ENCODE measurements at places on chromosomes 2 and 18.

DNA sequence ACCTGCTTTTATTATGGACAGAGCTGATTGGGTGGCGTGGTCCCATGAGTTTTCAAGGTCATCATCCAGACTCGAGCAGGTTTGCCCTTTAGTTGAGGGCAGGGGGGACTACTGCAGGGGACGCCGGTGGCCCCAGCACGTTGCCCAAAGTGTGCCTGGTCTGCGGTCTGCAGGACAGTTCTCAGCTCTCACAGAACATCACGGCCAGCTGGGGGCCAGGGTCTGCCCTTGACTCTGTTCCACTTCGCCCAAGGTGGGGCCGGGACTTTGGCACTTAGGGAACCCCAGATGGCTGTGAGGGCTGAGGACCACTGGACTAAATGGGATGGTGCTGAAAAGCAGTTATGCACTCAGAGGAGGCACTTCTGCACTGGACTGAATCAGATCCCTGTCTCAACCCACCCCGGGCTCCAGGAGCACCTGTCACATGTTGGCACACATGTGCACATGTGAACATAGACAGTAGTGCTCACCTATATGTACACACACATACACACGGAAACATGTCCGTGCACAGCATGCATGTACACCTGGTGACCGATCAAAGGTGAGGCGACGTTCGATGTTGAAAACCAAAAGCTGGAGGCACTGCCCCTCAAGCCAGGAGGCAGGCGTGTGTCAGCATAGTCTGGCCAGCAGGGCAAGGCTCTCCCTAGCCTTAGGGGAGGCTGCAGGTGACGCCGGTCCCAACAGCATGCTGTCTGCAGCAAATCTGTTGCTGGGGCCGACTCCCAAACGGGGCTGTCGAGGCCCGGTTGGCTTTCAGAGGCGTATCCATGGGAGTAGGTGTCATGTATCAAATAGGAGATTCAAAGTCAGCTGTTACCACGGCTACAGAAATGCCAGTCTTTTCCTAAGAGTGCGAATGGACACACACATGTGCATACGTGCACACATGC is 10.2 kb downstream of the ANO7 start:
- no peak for DNase-seq

DNA sequence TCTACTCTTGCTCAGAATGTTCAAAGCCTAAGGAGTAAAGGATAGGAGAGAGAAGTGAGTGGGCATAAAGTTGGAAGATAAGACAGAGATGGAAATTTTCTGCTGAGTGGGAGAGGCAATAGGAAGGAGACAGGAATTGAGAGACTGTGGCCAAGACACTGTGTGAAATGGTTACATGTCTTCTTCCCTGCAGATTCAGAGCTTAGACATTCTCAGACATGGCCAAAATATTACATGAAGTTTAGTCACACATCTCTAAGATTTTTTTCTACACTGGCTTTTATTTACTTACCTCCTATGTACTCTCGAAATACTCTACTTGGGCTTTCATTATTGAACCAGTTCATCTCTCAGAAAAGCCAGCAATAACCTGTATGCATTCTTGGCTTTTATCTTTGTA is 363.0 kb upstream of the FANCL start:
- DNase-seq, result no peak

DNA sequence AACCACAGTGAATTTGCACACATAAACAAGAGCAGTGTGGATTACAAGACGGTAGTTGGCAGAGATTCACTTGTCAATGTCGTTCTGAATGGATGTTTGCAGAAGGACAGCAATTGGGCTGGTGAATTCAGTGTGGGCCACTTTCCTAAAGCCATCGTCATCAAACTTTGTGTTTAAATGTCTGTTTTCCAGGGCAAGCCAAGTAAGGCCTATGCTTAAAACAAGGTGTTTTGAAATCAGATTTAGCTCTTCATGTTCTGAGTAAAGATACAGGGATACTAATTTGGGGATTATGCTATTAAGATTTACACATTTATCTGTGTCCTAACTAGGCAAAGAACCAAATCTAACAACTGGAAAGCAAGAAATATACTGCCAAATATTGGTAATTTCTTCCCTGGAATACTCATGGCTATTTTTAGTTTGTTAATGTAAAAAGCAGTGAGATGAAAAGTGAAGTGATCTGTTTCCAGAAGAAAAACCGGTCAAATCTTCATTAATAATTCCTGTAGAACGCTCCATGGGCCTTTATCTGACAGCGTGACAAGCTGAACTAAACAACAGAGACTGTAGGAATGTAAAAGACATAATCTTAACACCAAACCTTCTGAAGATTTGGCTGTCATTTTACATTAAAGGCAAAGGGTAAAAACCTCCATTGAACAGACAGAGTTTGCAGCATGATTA is 175.7 kb downstream of the ICOS start:
- no peak for DNase-seq

DNA sequence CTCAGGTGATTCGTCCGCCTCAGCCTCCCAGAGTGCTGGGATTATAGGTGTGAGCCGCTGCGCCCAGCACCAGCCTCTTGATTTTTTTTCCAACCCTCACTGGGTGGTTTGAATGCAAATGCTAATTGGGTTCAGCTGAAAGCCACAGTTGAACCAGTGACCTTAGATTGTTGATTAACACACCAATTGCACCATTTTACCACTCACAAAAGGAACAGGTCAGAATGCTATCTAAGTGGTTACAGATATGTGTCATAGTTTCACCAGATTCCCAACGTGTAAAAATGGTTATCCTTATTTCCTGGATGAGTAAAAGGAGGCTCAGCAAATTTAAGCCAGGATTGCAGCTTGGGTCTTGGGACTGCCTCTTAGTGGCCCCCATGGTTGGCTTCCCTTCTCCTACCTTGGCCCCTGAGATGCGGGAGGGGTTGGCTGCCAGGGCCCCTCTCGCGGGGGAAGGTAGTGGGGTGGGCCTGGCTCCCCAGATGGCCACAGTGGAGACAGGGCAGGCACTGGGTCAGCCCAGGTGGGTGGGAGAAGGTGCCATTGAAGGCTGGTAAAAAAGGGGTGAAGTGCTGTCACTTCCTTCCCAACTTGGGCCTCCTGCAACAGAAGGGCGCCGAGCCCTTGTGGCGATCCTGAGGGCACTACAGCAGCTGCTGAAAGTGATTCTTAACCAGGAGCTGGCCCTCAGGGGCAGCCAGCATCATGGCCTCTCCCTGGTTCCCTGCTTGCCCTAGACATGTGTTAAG is 164.9 kb upstream of the HAAO start:
- peak; percentile 63 for DNase-seq

GRCh38 chr2:126370201-126370600 is 285.8 kb upstream of the GYPC start:
- DNase-seq, result no peak

DNA sequence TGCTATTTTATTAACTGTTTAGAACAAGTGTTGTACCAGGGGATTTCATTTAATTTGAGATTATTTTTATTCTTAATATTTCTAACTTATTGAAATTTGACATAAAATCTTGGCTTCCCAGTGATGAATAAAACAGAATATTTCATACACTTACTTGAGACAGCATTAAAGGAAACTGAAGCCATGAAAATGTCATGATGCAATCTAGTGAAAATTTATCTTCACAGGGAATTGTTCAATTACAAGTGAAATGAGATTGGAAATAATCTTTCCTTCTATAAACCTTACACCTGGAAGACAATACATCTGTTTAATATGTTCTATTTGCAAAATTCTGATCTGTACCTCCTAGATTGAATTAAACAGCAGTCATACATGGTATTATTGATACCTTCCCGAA is 511.0 kb upstream of the CDH7 start:
- no peak for DNase-seq

DNA sequence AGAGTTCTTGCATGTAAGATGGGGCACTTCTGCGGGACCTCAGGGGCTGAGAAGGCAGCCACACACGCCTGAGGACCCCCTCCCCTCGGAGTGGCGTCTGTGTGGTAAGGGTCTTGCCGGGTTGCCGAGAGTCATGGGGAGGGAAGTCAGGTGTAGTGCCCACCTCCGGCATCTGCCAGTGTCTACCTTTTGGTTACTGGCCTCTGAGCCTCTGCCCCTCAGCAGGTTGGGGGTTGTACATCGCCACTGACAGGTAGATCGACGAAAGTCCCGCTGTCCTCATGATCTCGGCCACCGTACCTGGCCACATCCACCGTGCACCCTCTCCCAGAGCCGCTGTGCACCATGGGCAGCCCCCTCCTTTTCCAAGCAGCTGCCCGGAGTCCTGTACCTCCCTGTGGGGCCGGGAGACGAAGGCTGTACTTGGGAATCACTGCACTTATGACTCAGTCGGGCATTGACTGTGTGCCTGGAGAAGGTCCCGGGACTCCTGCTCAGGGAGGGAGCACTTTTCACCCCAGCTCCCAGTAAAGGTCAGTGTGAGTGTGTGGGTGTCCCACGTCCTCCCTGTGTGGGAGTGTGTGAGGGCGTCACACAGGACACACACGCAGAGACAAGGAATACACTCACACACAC is 332.4 kb upstream of the MYT1L start:
- no peak for DNase-seq

DNA sequence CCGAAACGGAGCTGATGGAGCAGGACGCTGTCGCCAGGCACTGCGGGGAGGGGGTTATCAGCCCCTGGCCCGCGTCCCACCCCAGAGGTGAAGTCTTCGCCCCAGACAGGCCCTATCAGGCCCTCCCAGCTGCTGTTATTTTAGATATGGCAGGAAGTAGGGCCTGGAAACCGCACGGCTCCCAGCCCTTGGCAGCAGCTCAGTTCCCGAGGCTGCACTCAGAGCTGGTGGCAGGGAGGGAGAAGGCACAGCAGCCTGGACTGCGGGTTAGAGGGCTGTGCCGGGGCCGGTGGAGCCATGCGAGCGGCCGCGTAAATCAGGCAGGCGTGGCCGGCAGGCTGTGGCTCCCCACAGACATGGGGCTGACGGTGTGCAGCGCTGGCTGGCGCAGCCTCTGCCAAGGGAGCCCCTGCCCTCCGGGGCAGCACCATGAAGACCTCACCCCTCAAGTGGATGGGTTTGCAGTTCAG is 111.4 kb downstream of the NFATC1 start:
- DNase-seq, result peak; percentile 99

DNA sequence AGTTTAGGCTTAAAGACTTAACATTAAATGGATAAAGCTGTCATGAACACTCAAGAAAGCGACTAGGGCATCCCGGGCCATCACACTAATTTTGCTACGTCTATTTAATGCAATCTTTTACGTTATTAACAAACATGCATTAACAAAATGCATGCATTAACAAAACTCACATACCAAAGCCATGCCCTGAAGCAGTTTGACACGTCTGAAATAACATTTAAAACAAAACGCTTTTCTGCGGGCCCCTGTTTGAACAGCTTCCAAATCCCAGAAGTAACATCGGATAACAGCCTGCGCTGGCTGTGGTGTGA is 458 bp downstream of the B4GALT6 start:
- DNase-seq, result no peak
